ENCODE measurements at places on chromosomes 4 and X.

GRCh38 chr4:142091691-142092182, 455.4 kb downstream of the IL15 start:
- DNase-seq, result no peak

- DNase-seq, result no peak
Measured at GRCh38 chr4:76447393-76447851, 12.4 kb downstream of the SHROOM3 start.

DNA sequence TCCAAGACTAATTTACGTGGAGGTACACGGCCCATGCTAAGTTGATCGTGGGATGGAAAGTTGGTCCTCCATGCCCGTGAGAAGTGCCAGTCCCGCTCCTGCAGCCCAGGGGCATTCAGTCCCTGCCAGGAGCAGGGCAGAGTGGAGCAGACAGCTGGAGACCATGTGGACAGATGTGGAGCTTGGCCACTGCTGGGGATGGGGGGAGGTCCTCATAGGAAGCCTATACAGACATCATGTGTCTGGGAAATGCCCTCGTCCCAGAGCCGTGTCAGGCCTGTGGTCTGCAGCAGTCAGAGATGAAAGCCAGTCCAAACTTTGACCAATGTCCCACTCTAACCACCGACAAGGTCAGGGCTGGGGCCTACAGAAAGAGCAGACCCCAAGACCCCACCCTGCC, 118.4 kb downstream of the CPZ start:
- no peak for DNase-seq

DNA sequence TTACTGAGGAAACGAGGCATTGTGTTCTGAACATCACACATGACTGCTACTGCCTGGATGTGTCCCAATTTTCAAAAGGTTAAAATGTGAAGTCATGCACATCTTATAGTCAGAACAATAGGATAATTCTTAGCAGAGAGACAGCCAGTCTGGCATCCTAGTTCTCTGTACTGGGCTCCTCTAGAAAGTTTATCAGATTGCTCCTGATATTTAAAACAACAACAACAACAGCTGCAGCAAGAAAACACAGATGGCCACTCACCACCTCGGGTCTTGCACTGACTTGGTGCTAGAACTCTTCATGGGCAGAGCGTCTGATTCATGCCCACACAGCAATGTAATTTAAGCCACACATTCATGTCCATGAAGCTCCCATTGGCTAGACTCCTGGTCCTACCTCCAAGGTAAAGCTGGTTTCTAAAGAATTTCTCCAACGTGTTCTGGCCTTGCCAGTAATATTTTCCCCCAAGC, 33.3 kb upstream of the SLC2A9 start:
- no peak for DNase-seq

DNA sequence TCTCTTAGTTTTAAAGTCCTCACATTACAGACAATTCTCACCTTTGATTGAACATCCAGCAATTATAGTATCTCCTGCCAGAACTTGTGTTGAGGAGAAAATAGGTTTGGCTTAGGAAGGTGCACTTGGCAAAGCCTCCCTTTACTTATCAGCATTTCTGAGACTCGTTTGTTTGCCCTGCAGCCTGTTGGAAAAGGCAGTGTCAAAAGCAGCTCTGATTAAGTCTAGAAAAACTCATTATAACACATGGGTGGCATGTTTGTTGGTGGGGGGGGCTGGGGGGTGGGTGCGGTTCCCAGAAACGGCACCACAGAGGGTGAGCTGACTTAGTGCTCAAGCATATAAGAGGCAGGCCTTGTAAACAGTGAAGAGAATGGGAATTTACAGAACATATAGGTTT, 21.7 kb upstream of the PUDP start:
- DNase-seq, result no peak

- no peak for DNase-seq
Measured at GRCh38 chrX:28848707-28849106, 261.5 kb downstream of the IL1RAPL1 start.

GRCh38 chr4:39976945-39977488, 694 bp downstream of the PDS5A start:
- no peak for DNase-seq

GRCh38 chrX:53003111-53003510, 44.8 kb upstream of the FAM156A start:
- DNase-seq, result no peak

All from NCI-H524 treated with DMSO at 0.1 percent for 48 hours (cell line).